ENCODE measurements at places on chromosomes 2 and 18. TPM values are rescaled to one million over a fixed set of nuclear protein-coding genes. Genes with fewer than 3 reads are reported as not detected.

ZBTB7C gene
- not detected for total RNA-seq

POTEF gene
- total RNA-seq, result not detected

COL3A1 gene
- total RNA-seq, result 594 TPM

ALKAL2 gene
- not detected for total RNA-seq

DNA sequence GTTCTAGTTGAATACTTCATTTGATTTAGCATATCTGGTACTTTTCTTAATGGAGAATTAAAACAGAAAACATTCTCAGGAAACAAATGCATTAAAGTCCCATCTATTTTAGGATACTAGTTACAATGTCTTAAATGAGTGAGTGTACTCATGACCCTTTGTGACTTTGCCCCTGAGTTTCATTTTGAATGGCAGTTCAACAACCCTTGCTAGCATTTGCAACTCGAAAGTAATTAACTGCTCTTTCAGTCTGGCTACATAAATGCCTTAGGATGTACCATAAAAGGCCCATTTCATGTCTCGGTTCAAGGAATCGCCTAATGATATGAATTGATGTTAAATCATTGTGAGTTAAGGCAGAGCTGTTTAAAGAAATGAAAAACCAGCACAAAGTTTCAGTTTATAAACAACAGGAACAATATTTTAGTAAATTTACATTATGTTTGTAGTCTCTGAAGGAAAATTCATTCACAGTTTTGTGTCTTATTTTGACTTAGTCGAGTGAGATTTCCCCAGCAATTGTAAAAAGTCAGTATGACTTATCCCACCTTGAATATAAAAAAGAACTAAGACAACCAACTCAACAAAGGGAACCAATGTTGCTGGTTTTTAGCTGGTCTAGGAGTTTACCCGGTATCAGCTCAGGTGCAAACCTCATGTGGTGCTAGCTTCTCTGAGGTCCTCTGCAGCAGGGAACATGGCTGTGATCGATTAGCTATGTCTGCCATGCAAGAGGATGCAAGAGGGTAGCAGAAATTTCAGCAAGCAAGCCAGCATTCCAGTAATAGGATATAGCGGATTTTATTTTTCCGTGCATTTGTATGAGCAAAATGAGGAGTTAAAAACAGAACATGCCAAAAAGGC is 386.2 kb downstream of the PTPRM start:
- no peak for DNase-seq
- H3K27me3 ChIP-seq, result no peaks in the 10 kb centered on the region
- H3K4me1 ChIP-seq, result peaks cover 70% of the 10 kb centered on the region

DNA sequence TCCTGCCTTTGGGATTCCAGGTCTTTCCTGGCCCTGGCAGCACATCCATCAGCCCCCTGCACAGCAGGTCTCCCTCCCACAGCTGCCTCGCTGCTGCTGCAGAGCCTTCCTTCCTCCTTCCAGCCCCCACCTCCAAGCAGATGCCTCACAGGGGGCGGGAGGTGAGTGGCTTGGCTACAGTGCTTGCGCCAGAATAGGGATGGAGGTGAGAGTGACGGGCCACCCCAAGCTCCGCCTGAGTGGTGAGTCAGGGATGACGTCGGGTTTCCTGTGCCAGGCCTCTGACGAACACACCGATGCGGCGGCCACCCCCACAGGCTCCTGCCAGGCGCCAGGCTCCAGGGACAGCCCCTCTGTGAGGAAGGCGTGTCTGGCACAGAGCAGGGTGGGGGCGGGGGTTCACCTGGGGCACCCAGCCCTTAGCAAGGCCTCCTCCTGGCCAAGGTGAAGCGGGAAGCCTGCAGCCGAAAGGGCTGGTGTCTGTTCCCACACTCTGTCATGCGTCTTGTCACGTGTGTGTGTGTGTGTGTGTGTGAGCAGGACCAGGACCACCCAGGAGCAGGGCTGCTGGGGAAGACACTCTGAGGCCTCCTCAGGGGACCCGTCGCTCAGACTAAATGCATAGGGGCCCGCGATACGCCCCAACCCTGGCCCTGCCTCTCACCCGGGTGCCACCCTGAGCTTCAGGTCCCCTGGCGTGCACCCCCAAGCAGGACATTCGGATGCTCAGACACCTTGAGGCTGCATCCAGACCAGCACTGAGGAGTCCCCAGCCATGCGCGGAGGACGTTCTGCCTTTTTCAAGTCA is 3.4 kb upstream of the DUSP2 start:
- no peaks in the 10 kb centered on the region for H3K27me3 ChIP-seq
- H3K27ac ChIP-seq, result peak overlapping the region; percentile 79

- no peak overlapping the region for H3K4me3 ChIP-seq
- no peaks in the 10 kb centered on the region for H3K36me3 ChIP-seq
- no peak overlapping the region for H3K27ac ChIP-seq
- H3K4me1 ChIP-seq, result no peaks in the 10 kb centered on the region
These were observed 199.3 kb downstream of the RNF144A start for GRCh38 chr2:7116511-7116910.

GRCh38 chr18:46072376-46072867 is 362 bp upstream of the PSTPIP2 start:
- H3K36me3 ChIP-seq, result 0 out of 2 replicates have a peak, but pooled peaks cover 4% of the 10 kb centered on the region
- no peaks in the 10 kb centered on the region for H3K27me3 ChIP-seq
- H3K27ac ChIP-seq, result no peak overlapping the region
- no peak for DNase-seq
- H3K4me1 ChIP-seq, result peaks cover 49% of the 10 kb centered on the region
- peak overlapping the region; percentile 85 for H3K4me3 ChIP-seq

DNA sequence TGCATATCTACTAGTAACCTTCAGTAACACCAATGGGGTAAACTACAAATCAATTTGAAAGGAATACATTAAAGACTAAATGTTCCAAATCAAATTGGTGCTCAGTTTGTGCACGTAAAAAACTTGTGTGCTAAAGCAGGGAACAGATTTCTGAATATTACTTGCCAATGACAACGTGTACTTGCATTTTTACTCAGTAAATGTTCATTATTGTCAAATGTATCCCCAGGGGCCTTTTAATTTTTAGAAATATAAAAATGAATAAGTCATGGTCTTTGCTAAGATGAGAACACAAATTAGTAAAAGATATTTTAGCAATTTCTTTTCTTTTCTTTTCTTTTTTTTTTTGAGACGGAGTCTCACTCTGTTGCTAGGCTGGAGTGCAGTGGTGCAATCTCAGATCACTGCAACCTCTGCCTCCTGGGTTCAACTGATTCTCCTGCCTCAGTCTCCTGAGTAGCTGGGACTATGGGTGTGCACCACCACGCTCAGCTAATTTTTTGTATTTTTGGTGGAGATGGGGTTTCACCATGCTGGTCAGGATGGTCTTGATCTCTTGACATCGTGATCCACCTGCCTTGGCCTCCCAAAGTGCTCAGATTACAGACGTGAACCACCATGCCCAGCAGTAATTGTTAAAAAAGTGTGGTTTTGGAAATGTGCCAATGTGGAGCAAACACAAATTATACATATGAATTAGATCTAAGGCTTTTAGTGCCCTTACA is 52.6 kb downstream of the PMAIP1 start:
- H3K4me3 ChIP-seq, result no peak overlapping the region
- no peaks in the 10 kb centered on the region for H3K36me3 ChIP-seq
- no peak overlapping the region for H3K27ac ChIP-seq
- DNase-seq, result no peak

DNA sequence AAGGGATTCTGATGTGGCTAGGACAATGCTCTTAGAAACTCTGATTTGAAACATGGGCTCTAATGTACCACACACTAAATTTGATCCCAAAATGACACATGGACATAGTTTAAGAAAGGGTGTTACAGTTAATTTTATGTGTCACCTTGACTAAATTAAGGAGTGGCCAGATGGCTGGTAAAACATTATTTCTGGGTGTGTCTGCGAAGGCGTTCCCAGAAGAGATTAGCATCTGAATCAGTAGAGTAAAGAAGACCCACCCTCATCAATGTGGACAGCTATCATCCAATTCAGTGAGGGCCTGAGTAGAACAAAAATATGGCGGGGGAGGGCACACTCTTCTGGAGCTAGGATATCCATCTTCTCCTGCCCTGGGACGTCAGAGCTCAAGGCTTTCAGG is 283.1 kb upstream of the CHAC2 start:
- no peaks in the 10 kb centered on the region for H3K27me3 ChIP-seq
- no peak for DNase-seq
- H3K36me3 ChIP-seq, result no peaks in the 10 kb centered on the region
- no peak overlapping the region for H3K4me3 ChIP-seq

DNA sequence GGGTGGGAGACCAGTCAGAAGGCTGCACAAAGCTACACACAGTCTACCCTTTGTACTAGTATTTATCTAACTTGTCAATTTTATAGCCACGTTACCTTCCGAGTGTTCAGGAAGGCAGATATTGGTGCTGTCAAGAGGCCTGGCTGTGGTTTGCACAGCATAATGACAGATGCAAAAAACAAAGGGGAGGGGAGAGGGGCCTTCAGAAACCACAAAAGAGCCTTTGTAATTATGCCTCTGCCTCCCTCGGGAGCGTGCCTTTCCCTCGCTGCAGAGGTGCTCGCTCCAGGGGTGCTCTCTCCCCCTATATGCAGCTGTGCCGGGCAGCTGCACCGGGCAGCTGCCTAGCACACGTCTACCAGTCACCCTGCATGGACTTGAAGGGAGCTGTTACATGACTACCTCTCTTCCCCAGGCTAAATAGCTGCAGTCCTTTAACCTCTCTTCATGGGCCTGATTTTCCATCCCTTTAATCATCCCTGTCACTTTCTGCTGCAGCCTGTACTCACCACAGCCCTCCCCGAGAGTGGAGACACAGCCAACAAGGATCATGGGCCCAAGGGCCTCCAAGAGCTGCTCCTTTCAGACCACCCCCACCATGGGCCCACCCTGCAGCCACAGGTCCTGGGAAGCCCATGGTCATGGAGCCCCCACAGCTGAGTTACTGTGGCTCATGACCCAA is 168.4 kb upstream of the PKDCC start:
- DNase-seq, result no peak
- no peak overlapping the region for H3K27ac ChIP-seq
- no peaks in the 10 kb centered on the region for H3K4me1 ChIP-seq
- H3K36me3 ChIP-seq, result no peaks in the 10 kb centered on the region
- no peak overlapping the region for H3K4me3 ChIP-seq

DNA sequence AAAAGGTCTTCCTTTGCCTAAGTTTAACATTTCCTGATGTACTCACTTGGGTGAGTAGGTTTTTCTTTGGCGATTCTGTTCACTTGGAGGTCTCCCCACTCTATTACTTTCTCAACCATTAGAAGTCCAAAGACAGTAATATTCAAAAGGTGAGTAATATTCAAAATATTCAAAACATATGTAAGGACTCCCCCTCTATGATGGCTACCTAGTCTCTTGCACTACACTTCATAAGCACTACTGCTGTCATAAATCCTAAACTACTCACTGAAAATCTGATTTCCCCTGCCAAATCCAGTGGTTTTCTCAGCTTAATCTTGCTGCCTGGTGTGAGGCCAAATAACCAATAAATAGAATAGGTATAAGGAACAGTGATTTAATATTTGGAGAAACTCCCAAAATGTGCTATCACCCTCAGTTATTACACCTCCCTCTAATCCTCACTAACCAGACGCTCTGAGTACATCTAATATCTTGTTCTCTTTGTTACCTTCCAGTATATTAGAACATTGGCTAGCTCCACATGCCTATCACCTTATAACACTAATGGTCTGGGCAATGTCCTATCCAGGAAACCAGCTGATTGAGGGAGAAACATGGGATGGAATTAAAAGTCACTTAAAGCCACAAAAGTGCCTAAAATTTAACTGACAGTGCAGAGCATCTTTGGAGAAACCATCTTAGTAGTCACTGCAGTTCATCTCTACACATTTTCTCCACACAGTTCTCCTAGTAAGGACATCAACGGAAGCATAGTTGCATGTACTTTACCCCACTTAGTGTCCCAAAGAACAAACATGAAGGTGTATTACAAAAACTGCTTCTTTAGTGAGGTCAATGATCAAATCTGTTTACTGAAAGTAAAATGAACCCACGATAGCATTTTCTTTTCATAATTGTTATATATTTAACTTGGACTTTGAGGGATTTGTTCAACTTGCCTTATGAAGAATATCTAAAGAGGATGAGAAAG is 54.8 kb downstream of the MBD2 start:
- peaks cover 56% of the 10 kb centered on the region for H3K4me1 ChIP-seq
- no peaks in the 10 kb centered on the region for H3K27me3 ChIP-seq
- DNase-seq, result no peak

- no peak overlapping the region for H3K27ac ChIP-seq
- no peaks in the 10 kb centered on the region for H3K36me3 ChIP-seq
- no peaks in the 10 kb centered on the region for H3K4me1 ChIP-seq
- peak; percentile 12 for DNase-seq
These were observed 16.0 kb upstream of the MSGN1 start for GRCh38 chr2:17800219-17800618.

DNA sequence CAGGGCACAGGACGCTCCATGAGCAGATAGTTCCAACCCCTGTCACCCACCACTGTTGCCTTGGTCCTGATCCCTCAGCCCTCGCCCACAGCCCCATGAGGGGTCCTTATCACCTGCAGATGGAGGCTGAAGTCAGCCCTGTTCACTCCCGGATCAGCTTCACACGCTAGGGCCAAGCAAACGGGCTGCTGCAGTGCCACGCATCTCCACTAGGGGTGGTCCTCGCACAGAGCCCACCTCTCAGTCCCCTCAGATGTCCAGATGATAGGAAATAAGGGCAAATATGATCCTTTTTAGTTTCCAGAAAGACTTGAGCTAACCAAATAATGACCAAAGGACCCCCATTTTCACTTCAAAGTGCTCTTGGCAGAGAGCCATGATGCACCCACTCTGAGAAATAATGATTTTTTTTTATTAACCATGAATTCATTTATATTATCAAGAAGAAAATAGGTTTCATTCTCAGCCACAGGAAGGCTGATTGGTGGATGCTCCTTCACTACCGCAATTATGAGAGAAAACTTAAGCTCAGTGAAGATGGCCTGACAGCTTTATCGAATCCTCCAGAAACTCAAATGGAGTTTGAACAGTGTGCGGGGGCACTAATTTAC is 71.9 kb upstream of the KLHL29 start:
- no peak overlapping the region for H3K27ac ChIP-seq
- no peaks in the 10 kb centered on the region for H3K36me3 ChIP-seq
- no peaks in the 10 kb centered on the region for H3K4me1 ChIP-seq
- peaks cover 13% of the 10 kb centered on the region for H3K27me3 ChIP-seq

- no peak overlapping the region for H3K27ac ChIP-seq
- H3K4me1 ChIP-seq, result no peaks in the 10 kb centered on the region
- H3K36me3 ChIP-seq, result peaks cover 6% of the 10 kb centered on the region
- no peaks in the 10 kb centered on the region for H3K27me3 ChIP-seq
- H3K4me3 ChIP-seq, result no peak overlapping the region
- no peak for DNase-seq
These were observed 66.8 kb upstream of the SALL3 start for GRCh38 chr18:78912844-78913243.

- H3K27me3 ChIP-seq, result peaks cover 8% of the 10 kb centered on the region
- H3K4me3 ChIP-seq, result no peak overlapping the region
- no peak overlapping the region for H3K27ac ChIP-seq
- peak; percentile 67 for DNase-seq
- H3K4me1 ChIP-seq, result peaks cover 17% of the 10 kb centered on the region
These were observed 331.6 kb downstream of the KCNS3 start for GRCh38 chr2:18209934-18210639.

DNA sequence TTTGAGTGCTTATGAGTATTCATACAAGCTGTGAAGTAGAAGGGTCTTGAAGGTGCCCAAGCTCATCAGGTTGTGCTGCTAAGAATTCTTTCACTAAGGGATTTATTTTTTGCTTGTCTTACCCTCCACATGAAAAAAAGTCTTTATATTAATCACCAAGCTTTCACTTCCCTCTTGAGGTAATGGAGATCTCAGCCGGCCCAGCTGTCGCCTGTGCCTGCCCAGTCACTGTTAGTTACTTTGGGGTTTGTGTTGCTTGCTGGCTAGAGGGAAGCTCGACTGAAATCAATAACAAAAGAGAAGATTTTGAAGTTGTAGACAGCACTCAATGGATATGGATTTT is 21.9 kb downstream of the MC2R start:
- H3K27me3 ChIP-seq, result no peaks in the 10 kb centered on the region
- no peak overlapping the region for H3K4me3 ChIP-seq
- no peak overlapping the region for H3K27ac ChIP-seq
